Right atrium auricular region (tissue), 2 donors: ENCODE measurements at places on chromosomes 16 and 17. TPM values are rescaled to one million over a fixed set of nuclear protein-coding genes. Genes with fewer than 3 reads are reported as not detected.
A peak's percentile ranks its signal among the peaks of the same experiment; 100 is the strongest.

DNA sequence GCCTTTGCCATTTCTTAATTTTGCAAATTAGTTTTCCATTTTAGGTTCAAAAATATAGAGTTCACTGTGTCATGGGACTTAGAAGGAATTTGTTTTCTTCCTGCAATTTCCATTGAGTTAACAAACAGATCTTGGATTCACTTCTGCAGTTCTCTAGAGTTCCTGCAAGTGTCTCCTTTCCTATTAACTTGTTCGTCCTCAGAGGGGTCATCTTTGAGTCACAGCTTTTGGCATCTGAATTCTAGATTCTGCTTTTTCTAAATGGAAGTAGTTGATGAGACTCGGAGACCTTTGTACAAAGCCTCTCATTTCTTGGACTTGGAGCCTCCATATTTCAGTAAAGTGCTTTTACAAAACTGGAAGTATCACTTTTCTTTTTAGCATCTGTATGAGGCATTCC lies 323.3 kb downstream of the BCAS3 start:
- no peaks in the 10 kb centered on the region for H3K4me1 ChIP-seq
- H3K27me3 ChIP-seq, result no peaks in the 10 kb centered on the region
- no peak overlapping the region for H3K27ac ChIP-seq
- no peak overlapping the region for H3K4me3 ChIP-seq

Gene AGRP
- not detected for total RNA-seq

Gene XAF1
- total RNA-seq, result 9.4 TPM

DNA sequence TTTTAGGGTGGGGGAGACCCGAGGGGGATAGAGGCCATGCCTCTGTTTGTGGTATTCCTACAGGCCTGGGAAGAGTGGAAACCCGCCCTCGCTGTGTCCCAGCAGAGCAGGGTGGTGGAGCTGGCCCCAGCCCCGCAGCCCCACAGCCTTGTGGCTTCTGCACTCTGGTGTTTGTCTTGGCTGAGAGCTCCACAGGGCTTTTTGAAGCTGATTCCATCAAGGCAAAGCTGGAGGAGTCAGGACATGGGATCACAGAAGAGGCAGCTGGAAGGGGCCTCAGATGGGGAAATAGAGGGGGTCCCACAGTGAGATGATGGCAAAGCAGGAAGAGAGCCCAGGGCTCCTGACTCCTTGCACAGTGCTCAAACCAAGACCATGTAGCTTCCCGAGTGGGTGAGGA lies 5.0 kb upstream of the WFIKKN2 start:
- no peak overlapping the region for H3K4me3 ChIP-seq
- H3K4me1 ChIP-seq, result no peaks in the 10 kb centered on the region
- no peaks in the 10 kb centered on the region for H3K27me3 ChIP-seq
- H3K27ac ChIP-seq, result no peak overlapping the region
- H3K36me3 ChIP-seq, result no peaks in the 10 kb centered on the region
- no peak for DNase-seq

Gene MT1F
- total RNA-seq, result 6.1 TPM

DNA sequence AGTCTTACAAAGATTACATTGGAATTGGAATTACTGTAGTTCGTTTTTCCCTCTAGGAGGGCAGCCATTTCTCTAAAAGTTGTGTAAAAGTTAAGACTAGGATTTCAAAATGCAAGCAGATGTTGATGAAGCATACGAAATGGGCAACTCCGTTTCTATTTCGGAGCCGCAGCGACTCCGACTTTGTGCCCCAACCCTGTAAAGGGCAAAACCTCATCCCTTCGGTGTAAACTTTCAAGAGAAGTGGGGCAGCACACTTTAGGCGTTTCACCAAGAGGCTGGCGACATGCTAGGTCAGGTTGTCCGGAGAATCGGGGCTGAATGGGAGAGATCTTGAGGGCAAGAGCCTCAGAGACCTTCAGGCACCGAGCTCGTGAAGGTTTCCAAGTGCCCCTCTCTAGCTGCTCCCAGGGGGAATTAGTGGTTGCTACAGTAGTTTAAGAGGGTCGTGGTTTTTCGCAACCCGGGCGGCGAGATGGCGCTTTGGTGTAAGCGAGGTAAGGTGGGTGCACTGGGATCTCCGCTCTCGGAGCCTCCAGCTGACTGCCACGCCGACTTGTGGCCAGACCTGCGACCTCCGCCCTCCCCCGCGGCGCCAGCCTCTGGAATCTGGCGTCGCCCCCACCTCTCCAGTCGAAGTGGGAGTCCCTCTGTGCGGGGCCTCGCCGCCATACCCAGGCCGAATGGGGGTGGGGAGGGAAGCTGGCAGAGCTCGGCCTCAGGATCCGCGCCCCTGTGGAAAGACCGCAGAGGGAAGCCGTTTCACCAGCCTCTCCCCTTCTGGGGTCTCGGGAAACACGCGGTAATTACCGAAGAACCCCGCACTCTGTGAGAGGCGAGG lies 1.0 kb upstream of the HEXIM2 start:
- H3K27me3 ChIP-seq, result no peaks in the 10 kb centered on the region
- no peak for DNase-seq
- H3K4me3 ChIP-seq, result peak overlapping the region; percentile 78
- H3K4me1 ChIP-seq, result peaks cover 41% of the 10 kb centered on the region
- H3K36me3 ChIP-seq, result no peaks in the 10 kb centered on the region
